ENCODE measurements at places on chromosomes 3 and 15.

DNA sequence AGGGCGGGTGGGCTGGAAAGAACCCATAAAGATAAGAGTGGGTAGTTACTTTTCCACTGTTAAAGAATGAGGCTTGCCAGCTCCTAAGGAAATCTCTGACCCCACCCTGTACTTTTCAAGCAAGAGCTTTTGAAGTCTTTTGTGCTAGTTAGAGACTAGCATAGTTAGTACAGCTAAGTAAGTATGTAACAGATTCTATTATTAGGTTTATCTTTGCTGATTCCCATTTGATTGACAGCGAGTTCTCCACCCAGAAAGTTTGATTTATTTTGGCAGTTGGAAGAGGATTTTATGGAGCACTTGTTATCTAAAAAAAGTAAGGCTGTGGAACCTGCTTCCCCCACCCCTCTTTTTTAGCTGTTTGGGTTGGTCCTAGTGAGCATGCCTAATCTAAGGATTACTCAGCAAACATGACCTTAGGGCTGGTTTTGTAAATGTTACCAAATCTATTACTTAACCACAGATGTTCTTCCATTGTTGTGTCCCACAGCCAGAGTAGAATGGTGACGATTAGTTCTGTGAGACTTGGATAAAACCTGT lies 57.6 kb downstream of the FNDC3B start:
- no peak for DNase-seq

DNA sequence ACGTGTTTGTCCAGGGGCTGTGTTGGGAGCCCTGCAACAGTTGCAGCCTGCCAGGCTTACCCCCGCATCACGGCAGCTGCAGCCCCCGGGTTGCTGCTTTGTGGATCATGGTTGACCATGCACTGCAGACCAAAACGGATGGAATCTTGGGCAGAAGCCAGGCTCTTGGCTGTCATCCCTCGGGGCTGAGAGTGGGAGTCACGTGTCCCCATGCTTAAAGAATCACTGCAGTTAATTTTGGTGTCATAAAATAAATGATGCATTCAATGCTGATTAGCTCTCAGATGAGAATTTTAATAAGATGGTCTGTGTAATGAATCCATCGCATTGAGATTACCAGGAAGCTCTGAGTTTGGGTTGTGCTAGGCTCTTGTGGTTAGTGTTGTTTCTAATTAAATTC lies 115.6 kb downstream of the CHDH start:
- no peak for DNase-seq

DNA sequence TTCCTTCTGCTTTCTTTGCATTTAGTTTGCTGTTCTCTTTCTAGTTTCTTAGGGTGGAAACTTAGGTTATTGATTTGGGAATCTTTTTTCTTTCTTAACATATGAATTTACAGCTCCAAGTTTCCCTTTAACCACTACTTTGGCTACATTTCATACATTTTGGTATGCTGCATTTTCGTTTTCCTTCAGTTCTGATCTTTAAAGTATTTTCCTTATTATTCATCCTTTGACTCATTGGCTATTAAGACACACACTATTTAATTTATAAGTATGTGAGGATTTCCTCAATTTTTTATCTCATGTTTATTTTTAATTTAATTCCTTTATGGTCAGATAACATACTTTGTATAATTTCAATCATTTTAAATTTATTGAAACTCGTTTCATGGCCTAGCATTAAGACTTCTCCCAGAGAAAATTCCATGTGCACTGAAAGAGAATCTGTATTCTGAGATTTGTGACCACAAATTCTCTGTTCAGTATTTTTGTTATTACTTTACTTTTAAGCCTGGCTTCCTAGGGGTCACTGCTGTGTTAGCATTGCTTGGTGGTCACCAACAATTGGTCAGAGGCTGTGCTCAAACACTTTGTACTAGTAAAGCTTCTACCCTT lies 87.7 kb downstream of the CFAP20DC start:
- DNase-seq: no peak

GRCh38 chr3:14490831-14491230 lies 49.3 kb downstream of the GRIP2 start:
- no peak for DNase-seq

DNA sequence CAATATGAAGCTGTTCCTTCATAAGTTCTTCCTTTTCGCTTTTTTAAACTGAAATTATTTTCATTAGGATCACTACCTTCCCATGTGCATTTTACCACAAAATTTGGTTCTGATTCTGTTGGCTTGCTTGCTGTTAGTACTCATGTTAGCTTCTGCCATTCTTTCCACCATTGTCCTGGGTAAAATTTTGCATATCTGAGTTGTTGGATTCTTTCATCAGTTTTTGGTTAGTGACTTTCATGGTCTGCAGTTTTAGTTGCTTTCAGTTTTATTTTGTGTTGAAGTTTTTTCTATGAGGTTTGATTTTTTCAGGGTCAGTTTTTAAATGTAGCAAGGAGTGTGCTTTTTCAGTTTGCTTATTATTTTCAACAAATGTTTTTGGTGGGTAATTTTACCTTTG lies 71.9 kb downstream of the SMAD3 start:
- DNase-seq: no peak

GRCh38 chr3:97969541-97969940 lies 2.7 kb downstream of the RIOX2 start:
- no peak for DNase-seq
